GM13976 (cell line): ENCODE measurements at places on chromosomes 16 and 17.

DNA sequence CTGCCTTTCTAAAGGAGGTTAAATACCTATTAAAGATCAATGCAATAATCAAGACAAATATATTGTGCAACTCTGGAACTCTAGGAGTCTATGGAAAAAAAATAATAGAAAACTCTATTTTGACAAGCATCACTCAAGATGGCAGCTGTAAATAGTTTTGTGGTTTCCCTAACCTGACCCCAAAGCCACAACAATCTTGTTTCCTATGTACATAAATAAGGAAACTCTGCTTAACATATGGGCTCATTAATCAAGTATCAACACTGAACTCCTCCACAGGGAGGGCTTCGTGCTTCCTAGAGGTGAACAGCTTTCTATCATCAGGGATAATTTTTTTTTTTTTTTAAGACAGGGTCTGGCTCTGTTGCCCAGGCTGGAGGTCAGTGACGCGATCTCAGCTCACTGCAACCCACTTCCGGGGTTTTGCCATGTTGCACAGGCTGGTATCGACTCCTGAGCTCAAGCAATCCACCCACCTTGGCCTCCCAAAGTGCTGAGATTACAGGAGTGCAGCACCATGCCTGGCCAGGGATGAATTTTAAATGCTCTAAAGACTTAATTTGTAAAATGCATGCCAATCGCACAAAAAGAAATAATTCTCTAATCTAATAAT lies 42.5 kb downstream of the ARHGAP17 start:
- no peak for DNase-seq

GRCh38 chr16:67529582-67530012 lies 968 bp downstream of the RIPOR1 start:
- DNase-seq: no peak

- DNase-seq: no peak
Measured at GRCh38 chr16:50427107-50427506, 58.3 kb upstream of the BRD7 start.

DNA sequence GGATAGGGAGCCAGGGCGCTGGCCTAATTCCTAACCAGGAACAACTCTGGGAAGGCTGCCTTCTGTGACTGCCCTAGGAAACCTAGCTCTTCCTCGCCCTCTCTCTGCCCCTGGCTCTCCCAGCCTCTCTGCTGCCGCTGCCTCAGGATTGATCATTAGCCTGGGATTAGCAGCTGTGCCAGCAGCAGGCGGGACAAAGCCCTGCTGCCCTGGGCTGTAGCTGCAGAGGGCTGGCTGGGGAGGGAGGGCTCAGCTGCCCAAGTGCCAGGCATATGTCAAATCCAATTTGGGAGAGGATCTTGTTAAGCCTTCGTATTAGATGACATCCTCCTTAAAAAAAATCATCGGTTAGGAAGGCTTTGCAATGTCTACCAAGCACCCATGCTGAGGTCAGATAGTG lies 144.8 kb upstream of the CCL2 start:
- DNase-seq: no peak

DNA sequence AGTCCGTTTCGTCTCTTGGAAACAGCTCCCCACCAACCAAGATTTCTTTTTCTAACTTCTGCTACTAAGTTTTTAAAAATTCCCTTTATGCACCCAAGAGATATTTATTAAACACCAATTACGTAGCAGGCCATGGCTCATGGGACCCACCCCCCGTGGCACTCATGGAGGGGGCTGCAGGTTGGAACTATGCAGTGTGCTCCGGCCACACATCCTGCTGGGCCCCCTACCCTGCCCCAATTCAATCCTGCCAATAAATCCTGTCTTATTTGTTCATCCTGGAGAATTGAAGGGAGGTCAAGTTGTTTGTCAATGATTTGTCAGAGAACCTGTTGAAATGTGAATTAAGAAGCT lies 48.2 kb downstream of the IL21R start:
- no peak for DNase-seq

DNA sequence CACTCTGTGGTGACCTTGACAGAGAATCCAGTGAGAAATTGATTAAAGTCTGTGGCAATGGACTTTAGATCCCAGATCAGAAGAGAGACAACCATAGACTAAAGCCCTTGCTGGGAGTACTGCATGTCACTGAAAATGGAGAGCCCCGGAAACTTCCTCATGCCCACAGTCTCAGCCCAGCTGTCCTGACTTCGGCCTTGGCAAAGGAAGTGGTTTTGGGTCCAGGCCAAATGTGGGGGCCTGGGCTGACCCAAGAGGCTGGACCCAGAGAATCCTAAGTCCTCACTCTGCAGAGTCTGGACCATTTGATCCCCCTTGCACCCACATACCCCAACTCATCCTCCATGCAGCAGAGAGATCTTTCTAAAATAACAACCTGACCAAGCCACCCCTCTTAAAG lies 4.7 kb upstream of the BEAN1 start:
- DNase-seq: no peak

DNA sequence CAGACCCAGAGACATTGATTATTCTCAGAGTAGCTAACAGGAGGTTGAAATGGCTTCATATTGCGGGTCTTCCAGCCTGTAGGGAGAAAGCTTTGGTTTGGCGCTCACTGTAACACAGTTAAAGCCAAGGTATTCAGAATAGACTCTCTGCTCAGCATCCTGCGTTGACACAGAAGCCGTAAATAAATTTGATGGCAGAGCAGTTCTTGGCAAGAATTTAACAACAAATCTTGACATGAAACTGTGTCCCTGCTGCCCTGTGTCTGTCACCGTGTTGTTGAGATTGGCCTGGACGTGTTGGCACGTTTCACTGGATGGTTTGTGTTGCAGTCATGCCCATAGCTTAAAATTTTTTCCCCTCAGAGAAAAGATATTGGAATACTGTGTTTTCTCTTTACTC lies 359.6 kb downstream of the SNX29 start:
- DNase-seq: no peak

- no peak for DNase-seq
Measured at GRCh38 chr17:75352079-75352569, 53.4 kb downstream of the GRB2 start.

DNA sequence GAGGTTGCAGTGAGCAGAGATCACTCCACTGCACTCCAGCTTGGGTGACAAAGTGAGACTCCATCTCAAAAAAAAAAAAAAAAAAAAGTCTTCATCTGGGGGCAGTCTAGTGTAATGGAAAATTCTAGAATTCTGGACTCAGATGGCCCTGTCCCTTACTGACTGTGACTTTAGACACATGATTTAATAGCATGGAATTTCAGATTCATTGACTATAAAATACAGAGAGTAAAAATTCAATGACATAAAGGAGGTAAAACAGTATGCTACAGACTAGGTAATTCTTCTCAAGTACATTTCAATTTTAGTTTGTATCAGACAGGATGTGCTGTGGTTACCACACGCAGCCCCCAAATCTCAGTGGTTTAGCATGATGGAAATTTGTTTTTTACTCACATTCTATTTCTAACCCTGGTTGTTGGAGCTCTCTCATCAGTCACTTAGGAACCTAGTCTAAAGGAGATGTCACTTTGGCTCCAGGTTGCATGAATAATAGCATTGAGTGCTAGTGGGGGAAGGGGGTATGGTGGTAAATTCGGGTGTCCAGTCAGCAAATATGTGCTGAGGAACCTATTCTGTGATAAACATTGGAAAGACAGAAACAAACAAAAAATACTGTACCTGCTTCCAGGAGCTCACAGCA lies 444.0 kb downstream of the XYLT1 start:
- DNase-seq: peak; percentile 29

DNA sequence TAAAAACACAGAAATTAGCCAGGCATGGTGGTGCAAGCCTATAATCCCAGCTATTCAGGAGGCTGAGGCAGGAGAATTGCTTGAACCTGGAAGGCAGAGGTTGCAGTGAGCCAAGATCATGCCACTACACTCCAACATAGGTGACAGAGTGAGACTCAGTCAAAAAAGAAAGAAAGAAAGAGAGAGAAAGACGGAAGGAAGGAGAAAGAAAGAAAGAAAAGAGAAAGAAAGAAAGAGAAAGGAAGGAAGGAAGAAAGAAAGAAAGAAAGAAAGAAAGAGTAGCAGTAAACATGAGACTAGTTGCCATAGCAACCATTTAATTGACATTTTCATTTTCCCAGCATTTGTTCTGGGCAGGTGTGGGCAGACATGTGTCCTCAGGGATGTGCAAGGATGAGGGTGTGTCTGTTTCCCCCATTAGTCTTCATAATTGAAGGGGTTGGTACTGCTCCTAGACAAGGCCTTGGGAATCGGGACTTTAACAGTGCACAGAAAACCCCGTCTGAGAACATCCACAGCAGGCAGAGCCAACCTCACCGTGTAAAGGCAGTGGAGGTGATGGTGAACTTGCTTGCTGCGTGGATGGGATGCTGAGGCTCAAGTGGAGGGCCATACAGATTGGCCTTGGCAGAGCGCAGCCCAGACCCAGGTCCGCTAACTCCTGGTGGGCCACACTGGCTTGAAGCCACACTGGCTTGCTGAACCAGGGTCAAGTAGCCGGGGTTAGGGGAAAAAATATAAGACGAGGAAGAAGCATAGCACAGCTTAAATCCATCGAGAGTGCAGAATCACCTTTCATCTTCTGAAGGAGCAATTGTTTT lies 35.2 kb upstream of the KIFC3 start:
- DNase-seq: no peak

DNA sequence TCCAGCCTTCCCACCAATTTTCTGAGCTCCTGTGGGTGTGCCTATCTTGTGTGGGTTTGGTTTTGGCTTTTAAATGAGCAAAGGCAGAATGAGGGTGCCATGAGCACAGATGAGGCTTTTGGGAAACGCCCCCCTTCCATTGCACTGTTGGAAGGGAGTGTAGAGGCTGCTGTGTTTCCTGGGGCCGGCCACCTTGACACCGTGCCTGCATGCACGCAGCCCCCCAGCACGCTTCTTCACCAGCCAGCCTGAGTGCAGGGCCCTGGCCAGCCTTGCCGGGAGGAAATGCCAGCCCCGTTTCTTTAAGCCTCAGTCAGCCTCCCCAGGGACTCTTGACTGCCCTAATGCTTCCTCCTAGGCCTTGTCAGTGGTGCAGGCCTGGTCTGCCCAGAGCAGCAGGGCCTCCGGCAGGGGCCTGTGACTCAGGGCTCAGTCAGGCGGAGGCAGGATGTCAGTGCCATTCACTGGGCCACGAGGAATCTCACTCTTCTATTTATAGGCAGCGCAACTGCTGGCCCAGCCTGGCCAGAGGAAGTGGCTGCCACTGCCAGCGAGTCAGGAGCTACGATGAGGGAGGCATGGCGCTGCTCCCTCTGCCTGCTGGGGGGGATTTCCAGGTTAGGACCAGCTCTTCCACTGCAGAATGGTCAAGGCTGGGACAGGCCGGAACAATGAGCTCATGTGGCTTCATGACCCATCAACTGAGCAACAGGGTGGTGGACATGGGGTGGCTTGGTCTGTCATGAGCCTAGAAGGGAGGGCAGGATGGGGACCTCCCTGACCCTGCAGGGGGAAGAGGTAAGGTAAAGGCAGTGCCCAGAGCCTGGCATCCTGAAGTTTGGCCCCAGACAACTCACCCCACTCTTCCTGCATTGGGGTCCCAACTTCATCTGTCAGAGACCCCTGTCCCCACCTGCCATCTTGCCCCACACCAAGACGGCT lies 205.2 kb downstream of the RAB11FIP4 start:
- DNase-seq: peak; percentile 65

GRCh38 chr16:10989559-10989958 lies 45.2 kb downstream of the CLEC16A start:
- DNase-seq: no peak

- no peak for DNase-seq
Measured at GRCh38 chr17:19262650-19263631, 25.8 kb downstream of the EPN2 start.

GRCh38 chr16:50461400-50461760 lies 86.8 kb upstream of the NKD1 start:
- no peak for DNase-seq

DNA sequence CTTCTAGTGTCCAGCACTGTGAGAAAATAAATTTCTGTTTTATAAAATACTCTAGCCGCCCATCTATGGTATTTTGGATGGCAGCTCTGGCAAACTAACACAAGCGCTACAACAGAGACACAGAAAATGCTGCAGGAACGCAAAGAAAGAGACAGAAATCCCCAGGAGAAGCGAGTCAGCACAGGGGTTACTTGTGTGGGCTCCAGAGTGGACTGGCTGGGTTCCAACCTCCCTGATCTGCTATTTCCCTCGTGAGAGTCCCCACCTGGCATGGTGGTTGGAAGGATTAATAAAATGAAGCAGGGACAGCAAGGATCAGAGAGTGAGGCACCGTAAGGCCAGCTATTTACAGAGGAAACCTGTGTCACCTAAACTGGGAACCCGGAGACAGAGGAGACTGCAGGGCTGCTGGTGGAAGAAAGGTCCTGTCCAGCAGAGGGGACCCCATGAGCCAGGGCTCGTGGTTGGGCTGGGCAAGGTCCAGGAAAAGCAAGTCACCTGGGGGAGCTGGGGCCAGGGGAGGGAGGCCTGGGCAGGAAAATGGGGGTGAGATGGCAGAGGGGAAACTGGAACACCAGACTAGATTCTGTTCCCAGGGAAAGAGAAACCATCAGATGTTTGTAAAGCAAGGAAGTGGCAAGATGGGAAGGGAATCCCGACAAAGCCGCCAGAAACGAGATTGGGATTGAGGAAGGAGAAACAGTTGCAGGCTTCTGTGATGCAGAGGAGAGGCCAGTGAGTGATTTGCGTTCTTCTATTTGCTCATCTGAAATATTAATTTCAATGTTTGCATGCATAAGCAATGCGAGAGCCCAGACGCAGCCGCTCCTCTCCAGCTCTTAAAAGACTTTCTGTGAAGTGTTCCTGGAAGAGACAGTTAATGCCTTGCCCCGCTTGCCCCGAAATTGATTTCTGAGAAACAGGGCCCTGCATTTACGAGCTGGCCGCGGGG lies 63.0 kb upstream of the TEKT3 start:
- no peak for DNase-seq

- no peak for DNase-seq
Measured at GRCh38 chr16:20430948-20431347, 20.4 kb upstream of the ACSM2A start.

- DNase-seq: no peak
Measured at GRCh38 chr16:4980691-4981090, 22.6 kb downstream of the SEC14L5 start.

DNA sequence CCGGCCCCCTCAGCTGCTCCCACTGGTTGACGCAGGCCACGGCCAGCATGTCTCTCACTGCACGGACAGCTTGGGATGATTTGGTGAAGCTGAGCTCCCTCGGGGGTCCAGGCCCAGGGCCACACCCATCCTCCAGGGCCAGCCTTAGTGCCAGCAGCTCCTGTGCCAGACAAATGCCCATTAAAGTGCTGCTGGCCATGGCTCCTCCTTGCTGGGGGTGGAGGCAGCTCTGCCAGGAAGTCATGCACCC lies 2.5 kb downstream of the TRIM47 start:
- DNase-seq: no peak
